ENCODE measurements at places on chromosomes 6 and 20. TPM values are rescaled to one million over a fixed set of nuclear protein-coding genes. Genes with fewer than 3 reads are reported as not detected.
A peak's percentile ranks its signal among the peaks of the same experiment; 100 is the strongest.

DNA sequence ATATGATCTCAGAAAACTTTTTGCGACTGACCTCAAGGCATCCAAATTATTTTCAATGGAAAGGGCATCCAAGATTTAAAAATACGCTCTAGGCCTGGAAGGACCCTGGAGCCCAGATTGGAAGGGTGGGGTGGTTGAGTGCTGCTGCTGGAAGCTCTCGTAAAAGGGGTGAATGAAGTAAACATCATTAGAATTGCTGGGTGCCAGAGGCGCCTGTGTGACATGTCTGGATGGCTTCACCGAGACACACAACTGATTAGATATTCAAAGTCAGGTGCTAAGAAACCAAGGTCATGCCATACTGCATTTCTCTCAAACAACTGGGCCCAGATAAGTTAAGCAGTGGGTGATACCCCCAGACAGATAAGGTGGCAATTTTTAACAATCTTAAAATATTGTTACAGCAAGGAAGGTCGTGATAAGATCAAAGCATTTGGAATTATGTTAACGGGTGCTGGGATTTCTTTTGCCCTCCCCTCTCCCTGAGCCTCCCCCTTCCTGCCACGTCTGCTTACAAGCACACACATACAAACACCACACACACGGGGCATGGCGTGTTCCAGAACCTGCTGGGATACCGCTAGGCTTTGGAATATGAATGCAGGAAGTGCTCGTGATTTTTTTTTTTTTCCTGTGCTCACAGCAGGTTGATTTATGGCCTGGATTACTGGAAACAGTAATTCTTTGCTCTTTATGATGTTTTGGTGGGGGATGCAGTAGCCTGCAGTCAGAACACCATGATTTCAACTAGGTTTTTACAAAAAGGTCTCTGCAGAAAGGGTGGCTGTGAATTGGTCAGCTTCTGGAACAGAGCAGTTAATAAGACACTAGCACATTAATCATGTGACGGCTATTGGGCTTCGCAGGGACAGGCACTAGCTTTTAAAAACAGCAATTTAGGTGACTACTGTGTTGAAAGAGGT, 551.2 kb downstream of the QKI start:
- no peak overlapping the region for H3K27ac ChIP-seq
- no peaks in the 10 kb centered on the region for H3K4me1 ChIP-seq
- H3K4me3 ChIP-seq, result no peak overlapping the region
- H3K36me3 ChIP-seq, result no peaks in the 10 kb centered on the region

DNA sequence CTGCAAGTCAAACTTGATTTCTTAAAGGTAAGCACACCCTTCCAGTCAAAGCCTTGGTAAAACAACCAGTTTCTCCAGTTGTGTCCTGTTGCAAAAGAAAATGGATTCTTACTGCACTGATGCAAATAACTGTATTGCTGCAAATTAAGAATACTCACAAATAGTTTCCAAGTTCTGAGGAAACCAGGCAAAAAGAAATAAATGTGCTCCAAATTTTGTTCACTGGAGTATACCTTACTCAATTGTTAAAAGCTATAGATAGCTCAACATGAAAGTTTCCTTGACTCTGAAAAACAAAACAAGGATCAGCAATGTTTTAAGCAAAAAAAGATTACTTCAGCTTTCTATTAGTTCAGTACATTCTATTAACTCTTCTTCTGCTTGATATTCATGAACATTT, 75.2 kb downstream of the SLC16A10 start:
- no peak overlapping the region for H3K27ac ChIP-seq
- peaks cover 22% of the 10 kb centered on the region for H3K36me3 ChIP-seq
- no peak overlapping the region for H3K4me3 ChIP-seq
- no peak for DNase-seq
- peaks cover 26% of the 10 kb centered on the region for H3K27me3 ChIP-seq
- peaks cover 15% of the 10 kb centered on the region for H3K4me1 ChIP-seq

DNA sequence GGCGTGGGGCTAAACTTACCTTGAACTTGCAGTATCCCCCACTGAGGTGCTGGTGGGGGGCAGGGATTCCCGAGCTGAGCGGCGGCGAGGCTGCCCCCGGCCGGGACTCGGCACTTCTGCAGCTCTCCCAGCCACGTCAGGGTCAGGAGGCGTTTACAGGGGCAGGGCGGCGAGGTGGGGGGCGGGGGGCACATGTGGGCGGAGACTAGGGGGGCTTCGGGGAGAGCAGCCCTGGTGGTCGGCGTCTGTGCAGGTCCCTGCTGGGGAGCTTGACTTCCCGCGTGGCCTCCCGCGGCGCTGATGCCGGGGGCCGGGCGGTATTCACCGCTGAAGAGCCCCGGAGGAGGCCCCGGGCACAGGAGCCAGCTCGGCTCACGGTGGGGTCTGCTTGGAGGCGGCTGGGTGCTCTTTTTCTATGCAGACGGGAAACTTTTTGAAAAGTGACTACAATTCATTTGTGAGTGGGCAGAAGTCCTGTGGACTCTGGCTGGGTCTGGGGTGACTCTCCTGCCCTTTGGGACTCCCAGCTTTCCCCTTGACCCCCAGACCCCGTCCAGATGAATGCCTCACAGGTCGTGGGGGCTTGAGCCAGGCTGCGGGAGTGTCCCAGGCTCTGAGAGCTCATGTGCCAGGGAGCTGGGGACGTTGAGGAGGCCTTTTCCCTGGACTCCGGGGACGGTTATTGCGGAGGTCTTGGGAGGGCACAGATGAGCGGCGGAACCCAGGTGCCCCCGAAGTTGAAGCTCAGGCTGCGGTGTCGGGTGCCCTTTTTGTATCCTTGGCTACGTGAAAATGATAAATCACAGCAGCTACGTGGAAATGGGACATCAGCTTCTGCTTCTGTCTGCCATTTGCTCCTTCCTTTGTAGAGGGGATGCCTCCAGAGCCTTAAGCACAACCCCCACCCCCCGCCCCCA, 75.9 kb upstream of the GATA5 start:
- no peaks in the 10 kb centered on the region for H3K36me3 ChIP-seq
- no peak overlapping the region for H3K4me3 ChIP-seq
- no peak overlapping the region for H3K27ac ChIP-seq
- DNase-seq, result no peak
- H3K4me1 ChIP-seq, result peaks cover 1% of the 10 kb centered on the region

- H3K4me3 ChIP-seq, result no peak overlapping the region
- H3K36me3 ChIP-seq, result no peaks in the 10 kb centered on the region
- H3K4me1 ChIP-seq, result no peaks in the 10 kb centered on the region
- DNase-seq, result no peak
- no peaks in the 10 kb centered on the region for H3K27me3 ChIP-seq
- no peak overlapping the region for H3K27ac ChIP-seq
Observed at GRCh38 chr20:48102931-48103660, 317.8 kb upstream of the SULF2 start.

DNA sequence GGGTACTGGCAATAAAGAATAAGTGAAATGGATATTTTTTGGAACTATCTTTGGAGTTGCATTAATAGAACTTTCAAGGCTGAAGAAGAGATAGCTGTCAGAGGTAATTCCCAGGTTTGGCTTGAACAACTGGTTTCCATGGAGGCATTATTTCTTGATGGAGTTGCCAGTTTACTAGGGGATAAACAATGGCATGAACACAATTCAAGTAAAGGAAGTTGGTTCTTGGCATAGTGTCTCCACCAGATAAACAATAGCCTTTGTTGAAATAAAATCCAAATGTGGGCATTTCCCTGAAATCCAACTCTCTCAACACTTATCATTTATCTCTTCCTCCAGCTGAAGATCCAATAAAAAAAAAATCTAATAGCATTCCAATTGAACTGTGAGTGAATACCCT, 454.9 kb downstream of the C6orf118 start:
- H3K4me1 ChIP-seq, result no peaks in the 10 kb centered on the region
- H3K4me3 ChIP-seq, result no peak overlapping the region
- H3K27me3 ChIP-seq, result no peaks in the 10 kb centered on the region
- H3K36me3 ChIP-seq, result no peaks in the 10 kb centered on the region

DNA sequence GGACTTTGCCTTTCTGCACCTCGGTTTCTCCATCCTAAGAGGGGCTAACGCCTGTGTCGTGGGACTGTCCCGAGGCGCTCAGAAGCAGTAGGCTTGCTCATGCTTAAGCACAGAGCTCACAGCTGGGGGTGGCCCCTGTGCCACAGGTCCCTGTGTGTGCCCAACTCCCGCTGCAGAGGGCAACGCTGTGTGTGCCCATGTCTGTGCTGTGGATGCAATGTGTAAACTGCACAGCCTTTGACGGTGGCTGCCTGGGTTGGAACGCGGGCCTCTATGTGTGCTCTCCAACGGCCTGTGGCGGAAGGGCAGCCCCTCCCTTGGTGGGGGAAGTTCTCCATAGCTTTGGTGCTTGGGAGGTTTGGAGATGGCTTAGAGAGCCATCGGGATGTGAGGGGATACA, 10.7 kb upstream of the GATA5 start:
- peaks cover 45% of the 10 kb centered on the region for H3K27me3 ChIP-seq
- no peak for DNase-seq
- no peak overlapping the region for H3K4me3 ChIP-seq
- H3K27ac ChIP-seq, result no peak overlapping the region
- no peaks in the 10 kb centered on the region for H3K36me3 ChIP-seq

- no peak overlapping the region for H3K27ac ChIP-seq
- no peak for DNase-seq
- H3K4me1 ChIP-seq, result no peaks in the 10 kb centered on the region
- H3K36me3 ChIP-seq, result no peaks in the 10 kb centered on the region
- no peak overlapping the region for H3K4me3 ChIP-seq
Observed at GRCh38 chr20:46416421-46416820, 10.0 kb upstream of the ELMO2 start.

DNA sequence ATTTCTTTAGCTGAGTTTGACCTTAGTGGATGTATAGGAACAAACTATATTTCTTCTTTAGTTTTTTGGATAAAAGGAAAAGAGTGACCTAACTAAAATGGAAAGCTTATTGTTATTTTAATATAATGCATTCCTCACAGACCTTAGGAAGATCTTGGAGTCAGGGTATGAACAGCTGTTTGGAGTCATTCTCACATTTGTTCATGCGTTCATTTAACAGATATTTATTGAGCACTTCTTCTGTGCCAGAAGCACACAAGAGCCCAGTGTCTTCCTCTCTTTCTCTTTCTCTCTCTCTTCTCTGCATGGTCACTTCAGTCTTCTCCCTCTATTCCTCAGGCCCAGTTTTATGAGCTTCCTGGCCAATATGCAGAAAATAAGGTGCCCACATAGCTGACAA, 744.0 kb upstream of the MAP3K7 start:
- H3K4me3 ChIP-seq, result no peak overlapping the region
- no peak overlapping the region for H3K27ac ChIP-seq
- no peaks in the 10 kb centered on the region for H3K36me3 ChIP-seq
- H3K4me1 ChIP-seq, result no peaks in the 10 kb centered on the region

The PAK5 gene
- total RNA-seq, result not detected

DNA sequence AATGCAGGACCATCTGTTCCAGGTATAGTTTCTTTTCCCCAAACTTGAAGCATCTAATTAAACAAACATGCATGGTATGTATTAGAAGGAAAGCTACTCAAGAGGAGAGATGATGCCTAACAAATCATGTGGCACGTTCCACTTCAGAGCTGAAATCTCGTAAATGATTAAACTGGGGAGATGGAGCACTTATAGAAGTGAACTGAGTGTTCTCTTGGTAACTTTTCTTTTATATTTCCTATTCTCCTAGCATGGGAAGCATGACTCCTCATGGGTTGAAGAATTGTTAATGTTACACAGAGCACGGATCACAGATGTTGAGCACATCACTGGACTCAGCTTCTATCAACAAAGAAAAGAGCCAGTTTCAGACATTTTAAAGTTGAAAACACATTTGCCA, 61.1 kb downstream of the CCN2 start:
- no peak overlapping the region for H3K4me3 ChIP-seq
- no peak overlapping the region for H3K27ac ChIP-seq
- H3K36me3 ChIP-seq, result no peaks in the 10 kb centered on the region
- H3K4me1 ChIP-seq, result peaks cover 7% of the 10 kb centered on the region
- peaks cover 4% of the 10 kb centered on the region for H3K27me3 ChIP-seq

The PPIL6 gene
- total RNA-seq, result not detected

The KIAA0408 gene
- total RNA-seq, result 12.2 TPM

The MYLK2 gene
- total RNA-seq, result 0.45 TPM

GRCh38 chr6:422433-423054, 31.0 kb downstream of the IRF4 start:
- H3K4me1 ChIP-seq, result peaks cover 19% of the 10 kb centered on the region
- H3K36me3 ChIP-seq, result peaks cover 12% of the 10 kb centered on the region
- peak; percentile 77 for DNase-seq
- H3K27me3 ChIP-seq, result no peaks in the 10 kb centered on the region

The C20orf96 gene
- total RNA-seq, result 5.9 TPM

The POPDC3 gene
- total RNA-seq, result not detected

DNA sequence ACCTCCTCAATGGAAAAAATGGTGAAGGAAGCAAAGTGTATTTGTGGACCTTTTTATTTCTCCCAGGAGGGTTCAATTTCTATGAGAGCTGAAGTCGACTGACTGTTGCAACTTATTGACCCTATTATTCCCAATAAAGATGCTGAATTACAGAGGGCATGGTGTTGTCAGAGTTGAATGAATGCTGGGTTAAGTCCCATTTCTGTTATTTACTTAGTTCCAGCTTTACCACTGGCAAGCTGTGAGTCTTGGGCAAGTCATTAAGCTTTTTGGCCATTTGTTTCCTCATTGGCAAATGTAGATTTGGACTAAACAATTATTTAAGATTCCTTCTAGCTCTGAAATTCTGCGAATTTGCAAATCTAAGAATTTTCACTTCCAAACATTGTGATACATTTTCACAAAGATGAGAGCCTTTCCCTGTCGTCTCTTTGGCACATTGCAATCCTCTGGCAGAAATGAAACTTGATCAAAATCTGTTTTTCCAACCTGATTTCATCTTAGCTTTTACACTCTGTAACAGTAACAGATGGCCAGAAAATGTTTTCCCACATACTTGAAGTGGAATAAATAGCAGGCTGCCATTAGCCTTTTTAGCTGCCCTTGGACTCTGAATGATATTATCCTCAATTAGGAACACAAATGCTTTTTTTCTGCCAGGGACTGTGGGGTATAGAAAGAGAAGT, 21.3 kb downstream of the BLTP3A start:
- no peaks in the 10 kb centered on the region for H3K36me3 ChIP-seq
- DNase-seq, result no peak
- H3K27me3 ChIP-seq, result no peaks in the 10 kb centered on the region
- H3K27ac ChIP-seq, result no peak overlapping the region
- H3K4me1 ChIP-seq, result peaks cover 7% of the 10 kb centered on the region

The CCDC170 gene
- not detected for total RNA-seq

- H3K27ac ChIP-seq, result no peak overlapping the region
- no peak for DNase-seq
- peaks cover 21% of the 10 kb centered on the region for H3K27me3 ChIP-seq
Observed at GRCh38 chr6:90290811-90291420, 5.7 kb downstream of the BACH2 start.
